ENCODE measurements at places on chromosomes 1 and 21.

- peak; percentile 66 for DNase-seq
Measured at GRCh38 chr1:206430031-206430983, 40.0 kb upstream of the IKBKE start.

- DNase-seq = no peak
Measured at GRCh38 chr21:27820342-27820741, 853.5 kb upstream of the ADAMTS5 start.

DNA sequence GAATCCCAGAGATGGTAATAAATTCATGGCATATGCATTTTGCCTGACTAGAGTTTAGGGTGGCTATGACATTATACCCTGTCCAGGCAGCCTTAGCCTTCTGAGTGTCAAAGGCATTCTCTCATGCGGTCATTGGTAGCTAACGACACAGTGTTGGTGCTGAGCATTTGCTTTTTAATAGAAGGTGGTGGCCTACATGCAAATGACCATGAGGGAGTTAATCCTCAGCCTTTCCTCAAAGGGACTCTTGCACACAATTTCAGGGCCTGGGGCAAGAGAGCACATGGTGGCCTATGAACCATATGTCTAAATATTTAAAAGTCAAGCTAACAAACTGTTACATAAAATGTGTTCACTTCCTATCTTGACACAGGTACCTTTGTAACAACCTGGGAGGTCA is 30.9 kb upstream of the KCNA10 start:
- no peak for DNase-seq

GRCh38 chr1:42937836-42938644 is 20.6 kb downstream of the SLC2A1 start:
- DNase-seq = no peak

DNA sequence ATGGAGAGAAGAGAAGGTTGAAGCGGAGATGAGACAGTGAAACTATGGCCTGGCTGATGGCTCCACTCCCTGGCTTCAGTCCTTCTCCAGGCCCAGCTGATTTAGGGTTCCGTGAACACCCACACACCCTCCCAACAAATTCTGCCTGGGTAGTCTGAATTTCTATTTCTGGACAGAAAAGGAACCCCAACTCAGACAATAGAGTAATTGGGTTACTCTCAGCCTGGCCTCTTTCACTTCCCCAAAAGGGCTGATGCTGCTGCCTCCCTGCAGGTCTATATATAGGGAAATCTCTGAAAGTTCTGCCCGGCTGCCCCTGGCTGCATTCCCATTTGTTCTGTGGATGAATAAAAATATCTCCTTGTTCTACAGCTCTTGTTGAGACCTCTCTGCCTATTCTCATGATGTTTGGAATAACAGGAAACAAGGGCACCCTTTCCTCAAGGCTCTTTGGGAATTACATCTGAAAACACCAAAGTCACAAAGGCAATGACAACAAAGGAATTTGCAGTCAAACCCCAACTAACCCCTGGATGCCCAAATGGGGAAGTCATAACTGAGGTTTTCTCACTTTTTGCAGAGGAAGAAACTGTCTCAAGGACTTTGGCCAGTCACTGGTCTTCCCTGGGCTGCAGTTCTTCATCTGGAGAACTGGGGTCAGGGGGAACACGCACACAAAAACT is 11.4 kb upstream of the ZSCAN20 start:
- no peak for DNase-seq

DNA sequence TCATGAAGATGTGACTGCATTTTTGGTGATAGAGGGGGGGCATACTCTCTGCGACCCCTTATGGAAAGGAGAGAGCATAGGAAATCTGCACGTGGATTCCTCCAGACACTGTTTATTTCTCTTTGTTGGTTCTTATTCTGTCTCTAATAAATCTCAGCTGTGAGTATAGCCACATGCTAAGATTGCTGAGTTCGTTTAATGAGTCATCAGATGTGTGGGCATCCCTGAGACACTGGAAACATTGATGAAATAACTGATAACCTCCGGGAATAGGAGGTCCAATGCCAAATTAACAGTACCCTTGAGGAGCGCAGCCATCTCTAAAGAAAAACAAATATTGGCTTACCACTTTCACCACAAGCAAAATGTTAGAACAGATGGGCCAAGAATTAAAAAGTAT is 880.2 kb upstream of the NEGR1 start:
- no peak for DNase-seq

GRCh38 chr1:147851149-147851548 is 51.4 kb upstream of the GJA8 start:
- DNase-seq = no peak

GRCh38 chr1:61121631-61122030 is 39.3 kb downstream of the NFIA start:
- no peak for DNase-seq

DNA sequence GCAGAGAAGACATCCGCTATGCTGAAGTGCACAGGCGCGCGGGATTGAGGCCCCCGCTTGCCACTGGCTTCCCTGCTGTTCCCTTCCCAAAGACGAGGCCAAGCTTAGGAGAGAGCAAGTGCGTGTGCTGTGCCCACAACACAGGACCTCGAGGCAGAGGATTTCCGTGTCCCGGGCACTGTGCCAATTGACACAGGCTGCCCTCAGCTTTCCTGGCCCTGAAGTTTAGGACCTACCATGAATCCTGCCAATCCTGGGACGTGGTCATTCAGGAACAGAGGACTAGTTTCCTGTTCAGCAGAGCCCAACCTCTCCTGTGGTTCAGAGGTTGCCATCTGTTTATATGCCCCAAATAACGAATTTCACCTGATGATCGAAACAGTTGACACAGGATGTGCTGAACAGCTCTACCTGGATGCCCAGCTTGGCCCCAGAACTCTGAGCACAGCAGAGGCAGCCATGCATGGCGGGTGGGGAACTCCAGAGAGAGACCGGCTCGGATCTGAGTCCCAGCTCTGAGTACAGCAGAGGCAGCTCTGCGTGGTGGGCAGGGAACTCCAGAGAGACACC is 22.0 kb downstream of the SLC37A1 start:
- no peak for DNase-seq

DNA sequence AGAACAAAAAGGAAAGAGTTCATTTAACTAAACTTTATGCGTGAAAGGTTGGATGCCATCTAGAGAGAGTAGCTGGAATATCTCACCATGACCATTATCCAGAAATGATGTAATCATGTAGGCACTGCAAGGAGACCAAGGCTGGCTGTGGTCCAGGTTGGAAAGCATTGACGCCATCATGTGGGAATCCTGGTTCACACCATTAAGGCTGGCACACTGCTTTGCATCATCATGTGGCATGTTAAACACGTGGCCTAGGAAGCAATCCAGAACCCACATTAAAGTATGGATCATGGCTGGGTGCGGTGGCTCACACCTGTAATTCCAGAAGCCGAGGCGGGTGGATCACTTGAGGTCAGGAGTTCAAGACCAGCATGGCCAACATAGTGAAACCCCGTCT is 4.3 kb downstream of the ADAMTS1 start:
- no peak for DNase-seq

DNA sequence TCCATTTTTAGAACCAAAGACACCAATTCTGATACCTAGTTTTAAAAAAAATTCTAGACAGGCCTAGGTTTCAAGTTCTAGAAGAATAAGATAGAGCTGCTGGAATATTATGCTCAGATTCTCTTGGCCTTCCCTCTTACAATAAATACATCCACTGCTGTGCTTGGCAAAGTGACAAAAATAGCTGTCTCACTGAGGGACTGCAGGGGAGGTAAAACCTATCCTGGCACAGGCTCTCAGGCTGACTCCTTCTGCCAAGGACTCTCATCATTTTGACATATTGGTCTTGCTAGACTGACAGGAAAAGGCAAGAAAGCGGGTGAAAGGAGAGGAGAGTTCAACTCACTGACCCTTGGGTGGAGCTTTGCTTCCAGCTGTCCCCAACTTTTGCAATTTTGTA is 197.0 kb upstream of the LHX8 start:
- DNase-seq = no peak

DNA sequence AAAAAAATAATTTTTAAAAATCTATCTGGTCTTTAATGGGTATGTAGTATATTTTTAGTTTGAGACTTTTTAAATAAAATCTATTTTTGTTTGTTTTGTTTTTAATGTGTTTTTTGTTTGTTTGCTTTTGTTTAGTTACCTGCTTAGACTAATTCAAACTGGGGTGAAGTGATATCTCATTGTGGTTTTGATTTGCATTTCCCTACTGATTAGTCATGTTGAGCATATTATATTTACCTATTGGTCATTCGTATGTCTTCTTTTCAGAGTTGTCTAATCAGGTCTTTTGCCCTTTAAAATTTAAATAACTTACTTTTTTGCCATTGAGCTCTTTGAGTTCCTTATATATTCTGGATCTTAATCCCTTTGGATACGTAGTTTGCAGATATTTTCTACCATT is 20.3 kb downstream of the CD1B start:
- no peak for DNase-seq

- peak; percentile 4 for DNase-seq
Measured at GRCh38 chr1:117312453-117313138, 54.7 kb upstream of the MAN1A2 start.

GRCh38 chr1:70143048-70143659 is 62.2 kb downstream of the LRRC40 start:
- DNase-seq = no peak

- DNase-seq = no peak
Measured at GRCh38 chr1:11948822-11949458, 14.4 kb downstream of the PLOD1 start.

GRCh38 chr1:228440761-228441500 is 24.3 kb upstream of the TRIM17 start:
- no peak for DNase-seq

- no peak for DNase-seq
Measured at GRCh38 chr21:25581582-25581981, 25.7 kb downstream of the MRPL39 start.

DNA sequence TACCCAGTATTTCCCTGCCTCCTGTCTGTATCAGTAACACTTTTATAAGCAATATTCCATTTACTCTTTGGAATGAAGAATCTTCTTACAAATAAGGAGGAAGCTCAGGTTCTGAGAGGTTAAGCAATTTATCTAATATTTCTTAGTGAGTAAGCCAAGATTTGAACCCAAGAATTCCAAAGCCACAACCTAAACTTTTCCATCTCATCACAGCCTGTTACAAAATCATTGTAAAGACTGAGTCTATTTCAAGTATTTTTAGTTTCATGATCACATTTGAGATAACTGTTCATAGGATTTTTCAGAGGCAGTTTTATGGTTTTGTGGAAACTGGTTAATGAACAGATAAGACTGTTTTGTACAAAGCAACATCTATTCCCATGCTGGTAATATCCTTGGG is 29.8 kb upstream of the HHAT start:
- DNase-seq = no peak

DNA sequence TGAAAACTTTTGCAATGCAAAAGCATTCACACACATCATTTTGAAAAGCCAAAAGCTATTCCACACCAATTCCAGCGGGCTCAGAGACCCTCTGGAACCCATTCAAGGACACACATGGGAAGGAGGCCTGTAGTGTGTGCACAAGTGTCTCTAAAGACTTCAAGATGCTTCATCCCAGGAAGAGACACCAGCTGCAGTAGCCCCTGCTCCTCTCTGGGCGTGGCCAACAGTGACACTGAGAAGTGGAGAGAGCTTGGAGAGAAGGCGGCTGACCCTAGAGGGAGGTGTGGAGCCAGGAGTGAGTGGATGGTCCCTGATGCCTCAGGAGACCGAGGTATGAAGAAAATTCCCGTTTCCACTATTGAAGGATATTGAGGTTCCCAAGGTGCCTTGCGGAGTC is 14.9 kb upstream of the TNNI1 start:
- DNase-seq = no peak

DNA sequence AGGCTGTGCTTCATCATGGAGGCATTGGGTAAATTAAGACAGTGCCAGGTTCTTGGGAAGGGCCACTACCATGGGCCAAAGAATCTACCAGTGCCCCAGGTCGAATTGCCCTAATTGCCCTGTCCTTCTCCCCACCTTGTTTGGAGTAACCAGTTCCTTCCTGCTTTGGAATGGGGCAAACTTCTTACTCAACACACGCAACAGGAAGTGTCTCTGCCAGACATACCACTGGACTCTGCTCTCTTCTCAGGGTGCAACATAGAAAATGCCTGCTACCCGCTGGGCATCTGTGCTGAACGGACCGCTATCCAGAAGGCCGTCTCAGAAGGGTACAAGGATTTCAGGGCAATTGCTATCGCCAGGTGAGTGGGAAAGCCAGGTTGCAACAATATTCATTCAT is 15.8 kb downstream of the CDA start:
- no peak for DNase-seq

DNA sequence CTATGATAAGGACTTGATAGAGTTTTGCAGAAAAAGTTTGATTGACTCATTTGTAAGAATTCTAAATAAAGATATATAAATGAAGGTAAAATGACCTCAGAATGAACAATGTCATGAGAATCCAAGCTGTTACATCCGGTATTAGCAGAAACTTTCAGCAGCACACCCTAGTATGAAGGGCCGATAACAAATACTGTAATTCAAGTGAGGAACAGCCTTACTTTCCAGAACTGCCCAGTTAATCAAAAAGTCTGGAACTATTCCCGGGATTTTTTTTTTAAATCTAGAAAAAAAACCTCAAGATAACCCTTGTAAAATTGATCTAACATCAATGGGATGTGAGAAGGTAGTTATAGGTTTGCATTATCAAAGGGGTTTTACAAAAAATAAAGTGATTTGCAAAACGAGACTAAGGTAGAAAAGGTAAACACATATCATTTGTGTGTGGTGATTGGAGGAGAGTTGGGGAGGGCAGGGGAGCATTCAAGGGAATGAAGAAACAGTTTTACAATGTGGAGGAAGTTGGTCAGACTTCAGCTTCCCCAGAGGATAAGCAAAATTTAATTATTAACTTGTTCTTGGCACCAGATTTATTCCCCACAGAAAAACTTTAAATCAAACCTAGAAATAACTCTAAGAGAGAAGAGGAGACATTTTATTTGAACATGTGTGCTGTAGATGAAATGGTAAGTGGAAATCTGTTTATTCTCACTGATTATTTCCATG is 75.9 kb upstream of the VCAM1 start:
- DNase-seq = no peak

GRCh38 chr1:94025383-94026340 is 95.3 kb downstream of the ABCA4 start:
- no peak for DNase-seq

DNA sequence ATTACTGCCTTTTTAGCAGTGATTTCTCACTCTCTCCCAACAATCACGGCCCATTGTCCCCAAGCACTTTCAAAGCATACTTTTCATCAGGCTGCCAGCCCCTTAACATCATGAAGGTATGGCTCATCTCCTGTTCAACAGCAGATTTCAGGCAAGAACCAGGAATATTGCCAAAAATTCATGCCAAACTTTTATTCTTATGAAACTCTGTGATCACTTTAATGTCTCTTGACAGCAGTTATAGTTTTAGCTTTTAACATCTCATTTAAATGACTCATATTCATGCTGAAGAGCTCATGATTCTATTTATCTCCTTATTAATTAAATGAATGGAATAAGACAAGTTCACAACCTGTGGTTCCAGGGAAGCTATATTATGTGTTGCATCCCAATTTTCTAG is 235.1 kb downstream of the GRIK1 start:
- DNase-seq = no peak

- no peak for DNase-seq
Measured at GRCh38 chr1:28782011-28782410, 30.0 kb upstream of the OPRD1 start.

Measured in AG04450 (cell line).